Common myeloid progenitor, CD34-positive (primary cell): ENCODE measurements at places on chromosomes 16 and 17.

DNA sequence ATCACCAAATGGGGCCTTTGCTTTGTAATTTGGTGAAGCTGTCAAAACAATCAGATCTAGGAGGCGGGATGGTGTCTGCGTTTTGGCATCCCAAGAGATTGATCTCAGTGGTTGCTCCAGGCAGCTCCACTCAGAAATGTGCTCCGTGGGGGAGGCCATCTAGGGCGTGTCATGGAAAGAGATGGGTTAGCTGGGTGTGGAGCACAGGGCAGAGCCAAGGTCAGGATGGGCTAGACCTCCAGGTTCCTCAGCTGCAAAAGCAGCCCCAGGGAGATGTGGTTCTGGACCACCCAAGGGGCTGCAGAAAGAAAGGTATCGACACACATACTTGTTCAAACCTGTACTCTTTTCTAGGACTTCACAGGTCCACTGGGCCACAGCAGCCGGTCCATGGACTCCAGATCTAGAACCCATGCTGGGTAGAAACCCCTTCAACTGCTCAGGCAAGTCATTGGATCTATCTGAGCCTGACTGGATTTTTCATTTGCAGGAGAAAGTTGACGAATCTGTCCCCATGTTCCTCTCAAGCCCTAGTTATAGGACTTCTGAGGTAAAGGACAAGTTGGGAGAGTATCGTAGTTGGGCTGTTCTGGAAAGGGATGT, 270.2 kb upstream of the RPL38 start:
- no peak overlapping the region for H3K27ac ChIP-seq
- DNase-seq, result no peak
- no peak overlapping the region for H3K4me3 ChIP-seq

DNA sequence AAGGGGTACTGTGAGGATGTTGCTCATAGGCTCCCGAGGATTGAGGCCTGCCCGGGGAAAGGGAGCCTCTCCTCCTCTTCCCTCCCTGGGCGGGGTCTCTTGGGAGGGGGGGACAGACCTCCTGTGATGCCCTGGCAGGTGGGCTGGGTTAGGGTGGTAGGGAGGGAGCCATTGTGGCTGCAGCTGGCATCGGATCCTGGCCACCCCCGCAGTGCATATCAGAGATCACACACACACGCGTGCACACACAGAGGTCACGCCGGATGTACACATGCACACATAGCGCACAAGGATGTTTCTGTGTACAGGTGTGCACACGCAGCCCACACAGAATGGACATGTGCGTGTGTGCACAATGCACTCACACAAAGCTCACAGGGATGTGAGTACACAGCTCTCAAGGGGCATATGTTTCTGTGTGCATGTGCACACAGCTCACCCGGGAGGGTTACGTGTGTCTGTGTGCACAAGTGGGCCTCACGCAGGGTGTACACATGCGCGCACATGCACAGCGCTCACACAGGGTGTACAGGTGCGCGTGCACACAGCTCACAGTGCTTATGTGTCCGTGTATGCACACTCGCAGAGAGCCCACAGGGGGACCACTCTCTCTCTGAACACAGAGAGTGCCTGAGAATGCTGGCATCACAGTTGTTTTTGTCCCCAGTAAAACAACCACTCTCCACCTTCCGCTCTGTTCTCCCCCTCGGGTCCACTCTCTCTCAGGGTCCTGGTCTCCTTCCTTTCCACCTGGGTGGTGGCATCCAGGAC, 2.4 kb downstream of the GJD3 start:
- no peak for DNase-seq
- no peaks in the 10 kb centered on the region for H3K36me3 ChIP-seq
- H3K4me1 ChIP-seq, result peaks cover 3% of the 10 kb centered on the region

- peak overlapping the region; percentile 78 for H3K4me3 ChIP-seq
- peak overlapping the region; percentile 86 for H3K27ac ChIP-seq
- peak; percentile 62 for DNase-seq
- peaks cover 14% of the 10 kb centered on the region for H3K4me1 ChIP-seq
- H3K36me3 ChIP-seq, result peaks cover 20% of the 10 kb centered on the region
Observed at GRCh38 chr17:54967621-54968261, 713 bp downstream of the COX11 start.

GRCh38 chr16:84481051-84481735, 23.3 kb downstream of the MEAK7 start:
- H3K4me3 ChIP-seq, result no peak overlapping the region
- DNase-seq, result no peak
- peaks cover 21% of the 10 kb centered on the region for H3K36me3 ChIP-seq

DNA sequence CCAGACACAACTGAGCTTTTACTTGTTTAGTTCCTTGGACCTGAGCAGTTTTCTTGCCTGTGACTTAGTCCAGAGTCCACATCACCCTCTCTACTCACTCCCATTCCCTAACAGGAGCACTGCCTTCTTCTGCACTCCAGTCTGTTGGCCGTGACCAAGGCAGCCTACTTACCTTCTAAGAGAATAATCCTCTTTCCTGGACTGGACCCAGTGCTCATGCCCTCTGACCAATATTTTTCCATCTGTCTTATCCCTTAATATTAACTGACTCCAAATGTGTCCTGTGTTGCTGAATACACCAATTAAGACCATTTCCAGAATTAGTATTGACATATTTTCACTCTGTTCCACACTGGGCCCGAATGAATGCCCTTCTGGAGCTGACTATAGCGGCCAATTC, 681.0 kb upstream of the KIF2B start:
- no peak overlapping the region for H3K27ac ChIP-seq
- H3K4me3 ChIP-seq, result no peak overlapping the region
- DNase-seq, result no peak

- no peak for DNase-seq
- H3K4me3 ChIP-seq, result no peak overlapping the region
- no peaks in the 10 kb centered on the region for H3K4me1 ChIP-seq
- H3K36me3 ChIP-seq, result peaks cover 23% of the 10 kb centered on the region
- H3K27me3 ChIP-seq, result no peaks in the 10 kb centered on the region
- H3K27ac ChIP-seq, result no peak overlapping the region
Observed at GRCh38 chr17:40264458-40265185, 23.1 kb upstream of the CDC6 start.

- H3K4me1 ChIP-seq, result peaks cover 4% of the 10 kb centered on the region
- no peak overlapping the region for H3K27ac ChIP-seq
- peak; percentile 69 for DNase-seq
- H3K4me3 ChIP-seq, result no peak overlapping the region
Observed at GRCh38 chr16:57994778-57995177, 5.7 kb downstream of the ZNF319 start.

GRCh38 chr17:2571523-2572303, 21.7 kb upstream of the PAFAH1B1 start:
- no peak for DNase-seq
- H3K4me3 ChIP-seq, result no peak overlapping the region
- H3K27ac ChIP-seq, result no peak overlapping the region
- no peaks in the 10 kb centered on the region for H3K4me1 ChIP-seq

GRCh38 chr17:42522263-42522790, 13.7 kb upstream of the NAGLU start:
- DNase-seq, result no peak
- peaks cover 20% of the 10 kb centered on the region for H3K36me3 ChIP-seq
- H3K27ac ChIP-seq, result no peak overlapping the region
- H3K4me3 ChIP-seq, result no peak overlapping the region
- H3K4me1 ChIP-seq, result peaks cover 46% of the 10 kb centered on the region
- H3K27me3 ChIP-seq, result no peaks in the 10 kb centered on the region

- H3K27ac ChIP-seq, result no peak overlapping the region
- no peak for DNase-seq
- no peaks in the 10 kb centered on the region for H3K4me1 ChIP-seq
- H3K4me3 ChIP-seq, result no peak overlapping the region
- H3K36me3 ChIP-seq, result no peaks in the 10 kb centered on the region
Observed at GRCh38 chr16:19105891-19106624, 7.7 kb upstream of the ITPRIPL2 start.

- peaks cover 39% of the 10 kb centered on the region for H3K36me3 ChIP-seq
- DNase-seq, result no peak
- H3K4me3 ChIP-seq, result no peak overlapping the region
- no peak overlapping the region for H3K27ac ChIP-seq
- no peaks in the 10 kb centered on the region for H3K4me1 ChIP-seq
Observed at GRCh38 chr16:88864099-88864498, 2.4 kb downstream of the PABPN1L start.

DNA sequence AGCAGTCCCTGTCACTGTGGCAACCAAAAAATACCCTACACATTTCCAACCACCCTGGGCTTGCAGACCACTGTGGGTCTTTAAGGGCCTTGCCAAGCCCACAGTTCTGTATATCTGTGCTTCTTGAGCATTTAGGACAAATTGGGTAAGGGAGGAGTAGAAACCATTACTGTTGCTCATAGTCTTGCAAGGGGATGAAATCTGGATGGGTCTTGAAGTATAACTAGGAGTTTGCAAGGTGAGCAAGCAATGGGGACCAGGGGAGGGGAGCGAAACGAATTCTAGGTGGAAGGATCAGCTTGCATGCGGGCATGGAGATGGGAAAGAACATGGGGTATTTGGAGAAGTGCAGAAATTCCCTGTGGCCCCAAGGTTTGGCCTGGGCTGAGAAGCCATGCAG, 202.9 kb downstream of the RAB11FIP4 start:
- no peak overlapping the region for H3K27ac ChIP-seq
- H3K27me3 ChIP-seq, result no peaks in the 10 kb centered on the region
- no peaks in the 10 kb centered on the region for H3K36me3 ChIP-seq
- peaks cover 20% of the 10 kb centered on the region for H3K4me1 ChIP-seq

- H3K4me3 ChIP-seq, result no peak overlapping the region
- H3K27ac ChIP-seq, result no peak overlapping the region
- DNase-seq, result no peak
- H3K4me1 ChIP-seq, result peaks cover 5% of the 10 kb centered on the region
- no peaks in the 10 kb centered on the region for H3K36me3 ChIP-seq
Observed at GRCh38 chr17:8713878-8714277, 30.8 kb downstream of the CCDC42 start.

GRCh38 chr16:23523876-23524385, 13.6 kb upstream of the GGA2 start:
- H3K4me3 ChIP-seq, result no peak overlapping the region
- no peak for DNase-seq
- no peaks in the 10 kb centered on the region for H3K4me1 ChIP-seq
- no peak overlapping the region for H3K27ac ChIP-seq

GRCh38 chr17:21595086-21595485, 97.2 kb upstream of the KCNJ18 start:
- no peak overlapping the region for H3K27ac ChIP-seq
- no peaks in the 10 kb centered on the region for H3K36me3 ChIP-seq
- H3K4me1 ChIP-seq, result no peaks in the 10 kb centered on the region
- no peaks in the 10 kb centered on the region for H3K27me3 ChIP-seq
- no peak overlapping the region for H3K4me3 ChIP-seq
- no peak for DNase-seq

DNA sequence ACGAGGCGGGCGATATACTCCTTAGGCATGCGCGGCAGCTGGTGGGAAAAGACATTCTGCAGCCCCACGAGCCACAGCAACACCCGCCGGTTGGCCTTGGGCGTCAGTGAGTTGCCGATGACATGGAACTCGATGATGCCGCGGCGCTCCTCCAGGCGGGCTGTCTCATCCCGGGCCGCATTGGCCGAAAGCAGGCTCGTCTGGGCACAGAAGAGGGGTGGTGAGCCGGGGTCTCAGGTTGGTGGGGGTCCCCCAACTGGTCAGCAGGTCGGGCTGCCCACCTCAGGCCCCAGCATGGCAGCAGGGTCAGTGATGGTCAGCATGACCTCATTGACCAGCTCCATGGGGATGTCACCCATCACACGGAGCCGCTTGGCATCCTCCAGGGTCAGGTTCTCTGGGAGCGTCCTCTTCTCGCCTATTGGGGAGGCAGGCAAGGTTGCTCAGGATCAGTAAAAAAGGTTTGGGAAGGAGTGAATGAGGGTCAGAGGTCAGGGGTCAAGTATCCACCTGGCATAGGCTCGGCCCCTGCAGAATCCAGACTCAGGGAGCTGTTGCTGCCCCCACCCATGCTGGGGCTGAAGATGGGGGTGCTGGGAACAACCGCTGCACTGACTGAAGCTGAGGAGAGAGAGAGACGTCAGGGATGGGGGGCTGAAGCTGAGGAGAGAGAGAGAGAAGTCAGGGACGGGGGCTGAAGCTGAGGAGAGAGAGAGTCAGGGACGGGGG, 3.6 kb downstream of the KAT2A start:
- peaks cover 22% of the 10 kb centered on the region for H3K4me1 ChIP-seq
- H3K27ac ChIP-seq, result no peak overlapping the region
- H3K27me3 ChIP-seq, result no peaks in the 10 kb centered on the region

DNA sequence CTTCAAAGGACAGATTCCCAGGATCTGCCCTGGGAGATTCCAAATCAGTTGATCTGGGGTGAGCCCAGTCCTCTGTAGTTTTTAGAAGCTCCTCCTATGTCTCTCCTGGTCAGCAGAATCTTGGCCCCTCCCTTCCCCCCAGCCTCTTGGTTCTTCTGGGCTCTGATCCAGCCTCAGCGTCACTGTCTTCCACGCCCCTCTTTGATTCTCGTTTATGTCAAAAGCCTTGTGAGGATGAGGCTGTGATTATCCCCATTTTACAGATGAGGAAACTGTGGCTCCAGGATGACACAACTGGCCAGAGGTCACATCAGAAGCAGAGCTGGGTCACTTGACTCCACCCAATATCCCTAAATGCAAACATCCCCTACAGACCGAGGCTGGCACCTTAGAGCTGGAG, 840 bp upstream of the CDH5 start:
- H3K4me3 ChIP-seq, result no peak overlapping the region
- H3K36me3 ChIP-seq, result no peaks in the 10 kb centered on the region
- no peaks in the 10 kb centered on the region for H3K4me1 ChIP-seq
- H3K27me3 ChIP-seq, result no peaks in the 10 kb centered on the region
- no peak for DNase-seq
- H3K27ac ChIP-seq, result no peak overlapping the region

DNA sequence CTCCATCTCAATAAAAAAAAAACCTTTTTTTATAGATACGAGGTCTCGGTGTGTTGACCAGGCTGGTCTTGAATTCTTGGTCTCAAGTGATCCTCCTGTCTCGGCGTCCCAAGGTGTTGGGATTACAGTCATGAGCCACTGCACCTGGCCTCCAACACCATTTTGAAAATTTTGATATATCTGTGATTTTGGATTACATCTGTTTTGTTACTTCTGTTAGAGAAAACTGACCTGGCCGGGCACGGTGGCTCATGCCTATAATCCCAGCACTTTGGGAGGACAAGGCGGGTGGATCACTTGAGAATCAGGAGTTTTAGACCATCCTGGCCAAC, 18.6 kb downstream of the RMI2 start:
- H3K27me3 ChIP-seq, result peaks cover 39% of the 10 kb centered on the region
- no peaks in the 10 kb centered on the region for H3K36me3 ChIP-seq
- no peak overlapping the region for H3K4me3 ChIP-seq
- peaks cover 6% of the 10 kb centered on the region for H3K4me1 ChIP-seq

GRCh38 chr17:43402078-43402477, 3.3 kb downstream of the ARL4D start:
- H3K27ac ChIP-seq, result no peak overlapping the region
- no peaks in the 10 kb centered on the region for H3K27me3 ChIP-seq
- DNase-seq, result no peak
- no peak overlapping the region for H3K4me3 ChIP-seq

GRCh38 chr17:79082311-79083190, 7.9 kb downstream of the ENGASE start:
- no peaks in the 10 kb centered on the region for H3K27me3 ChIP-seq
- no peaks in the 10 kb centered on the region for H3K4me1 ChIP-seq
- no peak overlapping the region for H3K27ac ChIP-seq
